ENCODE measurements at places on chromosomes 4 and X.
A peak's percentile ranks its signal among the peaks of the same experiment; 100 is the strongest.

GRCh38 chr4:5839751-5840674 lies 52.9 kb downstream of the CRMP1 start:
- no peak for DNase-seq

DNA sequence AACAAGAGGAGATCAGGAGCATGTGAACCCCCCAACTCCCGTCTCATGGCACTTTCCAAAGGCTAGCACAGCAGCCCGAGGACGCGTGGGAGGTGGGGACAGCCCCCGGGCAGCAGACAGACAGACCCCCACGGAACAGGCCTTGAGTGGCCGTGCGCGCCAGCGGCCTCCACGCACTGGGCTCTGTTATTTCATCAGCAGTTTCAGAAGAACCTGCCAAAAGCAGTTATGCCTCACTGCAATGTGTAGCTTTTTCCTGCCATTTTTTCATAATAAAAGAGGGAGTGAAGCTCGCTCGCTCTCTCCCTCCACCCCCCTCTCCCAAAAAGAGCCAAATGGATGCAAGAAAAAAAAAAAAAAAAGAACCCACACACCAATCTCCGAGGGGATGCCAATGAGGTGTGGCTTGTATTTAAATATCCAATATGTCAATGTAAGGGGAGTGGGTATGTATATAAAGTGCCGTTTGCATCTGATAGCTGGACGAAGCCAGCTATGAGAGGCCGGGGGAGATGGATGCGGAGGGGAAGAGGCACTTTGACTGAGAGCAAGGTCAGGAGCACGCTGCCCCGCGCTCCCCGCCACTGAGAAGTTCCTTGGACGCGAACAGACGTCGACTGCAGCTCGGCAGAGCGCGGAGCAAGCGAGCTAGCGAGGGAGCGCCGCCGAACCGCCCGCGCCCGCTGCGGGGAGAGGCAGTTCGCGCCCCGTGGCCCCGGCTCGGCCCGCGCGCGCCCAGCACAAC lies at the start of gene FGF16:
Gene FGF16 (plus strand): TSS at position 482 of the 745 bp plus-strand sequence. CDS start 286 bp downstream, outside the sequence.
- no peak for DNase-seq

DNA sequence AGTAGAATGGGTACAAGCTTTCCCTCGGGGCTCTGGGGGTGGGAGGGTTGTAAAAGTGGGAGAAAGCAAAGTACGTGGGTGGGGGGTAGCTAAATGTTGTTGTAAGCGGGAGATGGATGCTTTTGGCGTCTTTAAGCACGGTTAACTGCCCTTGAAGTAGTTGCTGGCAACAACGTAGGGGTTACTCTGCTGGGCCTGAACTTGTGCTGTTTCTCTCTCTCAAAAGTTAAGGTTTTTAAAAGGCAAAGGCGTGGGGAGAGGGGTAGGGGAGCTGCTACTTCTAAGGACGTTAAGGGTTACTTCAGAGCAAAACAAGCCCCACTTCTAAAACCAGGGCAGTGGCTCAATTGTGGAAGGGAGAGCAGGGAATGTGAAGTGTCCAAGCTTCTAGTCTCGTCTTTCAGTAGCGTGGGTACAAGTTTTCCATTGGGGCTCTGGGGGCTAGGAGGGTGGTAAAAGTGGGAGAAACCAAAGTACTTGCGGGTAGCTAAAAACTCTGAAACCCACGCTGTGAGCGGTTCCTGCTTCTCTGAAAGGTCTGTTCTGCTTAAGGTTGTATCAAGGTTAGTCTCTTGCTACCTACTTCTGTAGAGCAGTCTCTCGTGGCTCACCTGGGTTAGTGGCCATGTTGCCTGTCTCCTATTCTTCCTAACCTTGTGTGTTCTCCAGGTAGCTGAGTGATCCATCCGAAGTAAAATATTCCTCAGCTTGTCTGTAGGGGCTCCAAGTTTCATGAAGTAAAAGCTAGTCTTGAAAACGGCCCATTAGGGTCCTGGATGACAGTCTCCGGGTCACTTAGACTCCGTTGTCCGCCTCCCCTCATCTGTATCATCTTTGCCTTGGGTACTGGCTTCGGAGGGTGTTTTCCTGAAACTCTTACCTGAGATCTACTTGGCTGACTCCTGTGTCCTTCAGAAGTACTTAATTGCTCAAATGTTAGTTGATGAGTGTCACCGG lies 1.7 kb upstream of the WDR1 start:
- DNase-seq = peak; percentile 26

GRCh38 chr4:15891312-15891711 lies 47.2 kb downstream of the FGFBP1 start:
- peak; percentile 65 for DNase-seq

GRCh38 chr4:15729910-15730533 lies 27.2 kb downstream of the BST1 start:
- DNase-seq = peak; percentile 2

GRCh38 chrX:140711894-140712293 lies 2.3 kb downstream of the LINC00632 start:
- no peak for DNase-seq

DNA sequence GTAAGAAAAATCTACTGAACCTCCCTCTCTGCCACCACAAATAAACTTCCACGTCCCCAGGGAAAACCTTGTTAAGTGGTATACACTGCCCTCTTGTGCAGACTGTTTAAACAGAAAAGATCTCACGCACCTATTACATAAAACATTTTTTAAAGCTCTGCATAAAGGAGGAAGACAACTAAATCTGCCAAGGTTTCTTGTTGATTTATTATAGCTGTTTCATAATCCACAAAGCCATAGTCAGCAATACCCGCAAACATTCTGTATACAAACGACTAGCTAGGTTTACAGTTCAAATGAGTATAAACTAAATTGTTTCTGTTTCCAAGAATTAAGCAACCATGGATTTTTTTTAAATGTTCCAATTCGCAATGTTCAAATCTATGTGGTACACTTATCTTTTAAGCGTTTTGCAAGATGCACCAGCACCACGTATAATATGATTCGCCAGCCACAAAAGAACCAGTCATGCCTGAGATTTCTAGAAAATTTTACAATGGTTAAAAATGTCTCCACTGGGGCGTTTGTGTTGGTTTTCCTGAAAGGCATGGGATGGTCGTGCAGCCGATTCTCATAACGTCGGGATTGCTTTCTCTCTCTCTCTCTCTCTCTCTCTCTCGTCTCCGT lies 164.6 kb downstream of the PRKX start:
- DNase-seq = no peak

DNA sequence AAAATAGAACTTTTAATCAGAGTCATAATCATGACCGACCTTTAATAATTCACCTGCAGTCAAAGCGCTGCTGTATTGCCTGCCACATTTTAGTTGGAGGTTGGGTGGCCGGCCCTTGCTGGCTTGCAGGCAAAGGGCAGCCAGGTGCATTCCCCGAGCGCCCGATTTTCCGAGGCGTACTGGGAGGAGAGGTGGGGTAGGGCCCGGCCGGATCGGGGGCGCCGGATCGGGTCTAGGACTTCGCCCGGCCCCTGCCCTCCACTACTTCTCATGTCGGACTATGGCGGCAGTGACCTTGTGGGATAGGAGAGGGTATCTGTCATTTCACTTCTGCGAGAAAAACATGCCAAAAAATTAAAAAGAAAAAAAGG lies 2.5 kb upstream of the RS1 start:
- no peak for DNase-seq

DNA sequence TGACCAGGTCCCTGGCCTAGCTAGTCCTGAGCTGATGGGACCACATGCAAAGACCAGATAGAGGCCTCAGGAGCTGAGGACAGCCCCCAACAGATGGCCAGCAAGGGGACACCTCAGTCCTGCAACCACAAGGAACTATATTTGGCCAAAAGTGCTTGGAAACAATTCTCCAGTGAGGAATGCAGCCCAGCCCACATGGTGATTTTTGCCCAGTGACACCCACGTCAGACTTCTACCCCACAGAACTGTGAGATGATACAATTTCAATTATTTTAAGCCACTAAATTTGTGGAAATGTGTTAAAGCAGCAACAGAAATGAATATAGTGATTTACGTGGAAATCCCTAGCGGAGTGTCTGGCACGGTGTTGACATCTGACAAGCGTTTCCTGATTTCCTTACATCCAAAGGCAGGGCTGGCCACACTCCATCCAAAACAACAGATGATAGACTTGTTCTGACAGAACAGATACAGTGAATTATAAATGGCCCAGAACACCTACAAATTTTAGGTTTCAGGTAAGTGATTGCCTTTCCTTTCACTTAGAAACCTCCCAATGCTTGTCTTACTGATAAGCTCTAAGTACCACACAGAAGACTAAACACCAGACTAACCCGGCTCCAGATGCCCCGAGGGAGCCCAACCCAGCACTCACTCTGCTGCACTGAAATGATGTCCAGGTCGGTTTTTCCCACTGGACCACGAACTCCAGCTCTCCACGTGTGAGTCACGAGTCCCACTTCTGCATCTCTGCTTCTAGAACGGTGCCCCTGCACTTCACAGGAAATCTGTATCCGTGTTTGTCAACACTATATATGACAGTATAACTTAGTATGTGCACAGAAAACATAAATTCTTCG lies 5.8 kb downstream of the AFAP1 start:
- no peak for DNase-seq

Data from GM12878 (cell line).